MCF 10A (cell line): ENCODE measurements at places on chromosomes 7 and 10. TPM values are rescaled to one million over a fixed set of nuclear protein-coding genes. Genes with fewer than 3 reads are reported as not detected.

GRCh38 chr10:49662169-49662830 is 17.2 kb upstream of the C10orf53 start:
- H3K27me3 ChIP-seq, result no peaks in the 10 kb centered on the region
- no peak overlapping the region for H3K27ac ChIP-seq
- no peak overlapping the region for H3K4me3 ChIP-seq
- no peaks in the 10 kb centered on the region for H3K36me3 ChIP-seq
- DNase-seq, result no peak

DNA sequence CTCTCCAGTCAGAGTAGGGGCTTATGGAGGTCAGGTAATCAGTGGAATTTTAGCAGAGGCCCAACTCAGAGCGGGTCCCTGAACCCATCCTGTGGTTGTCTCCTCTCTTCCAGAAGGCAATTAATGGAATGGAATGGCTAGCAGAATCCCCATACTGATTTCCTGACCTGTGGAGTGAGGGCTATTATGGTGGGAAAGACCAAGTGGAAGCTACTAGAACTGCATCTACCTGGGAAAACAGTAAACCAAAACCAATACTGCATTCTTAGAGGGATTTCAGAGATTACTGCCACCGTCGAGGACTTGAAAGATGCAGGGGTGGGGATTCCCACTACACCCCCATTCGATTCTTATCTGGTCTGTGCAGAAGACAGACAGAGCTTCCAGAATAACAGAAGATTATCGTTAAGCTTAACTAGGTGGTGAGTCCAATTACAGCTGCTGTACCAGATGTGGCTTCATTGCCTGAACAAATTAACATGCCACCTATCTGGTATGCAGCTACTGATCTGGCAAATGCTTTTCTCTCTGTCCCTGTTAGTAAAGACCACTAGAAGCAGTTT is 73.2 kb downstream of the LMBR1 start:
- no peak for DNase-seq
- no peak overlapping the region for H3K27ac ChIP-seq
- H3K27me3 ChIP-seq, result no peaks in the 10 kb centered on the region
- H3K4me1 ChIP-seq, result no peaks in the 10 kb centered on the region
- peaks cover 23% of the 10 kb centered on the region for H3K36me3 ChIP-seq

GRCh38 chr10:79476645-79477044 is 31.2 kb upstream of the ZCCHC24 start:
- no peak overlapping the region for H3K4me3 ChIP-seq
- no peaks in the 10 kb centered on the region for H3K4me1 ChIP-seq
- no peak for DNase-seq
- no peaks in the 10 kb centered on the region for H3K36me3 ChIP-seq
- no peak overlapping the region for H3K27ac ChIP-seq

GRID1 gene
- total RNA-seq, result not detected in 2 replicates

NRG3 gene
- total RNA-seq, result not detected in 2 replicates

SPAM1 gene
- not detected in 2 replicates for total RNA-seq

CCDC3 gene
- total RNA-seq, result 0.10 TPM in 1 of 2 replicates, not detected in the other
